HTR-8/SVneo (cell line): ENCODE measurements at places on chromosomes 13 and 19.
A peak's percentile ranks its signal among the peaks of the same experiment; 100 is the strongest.

DNA sequence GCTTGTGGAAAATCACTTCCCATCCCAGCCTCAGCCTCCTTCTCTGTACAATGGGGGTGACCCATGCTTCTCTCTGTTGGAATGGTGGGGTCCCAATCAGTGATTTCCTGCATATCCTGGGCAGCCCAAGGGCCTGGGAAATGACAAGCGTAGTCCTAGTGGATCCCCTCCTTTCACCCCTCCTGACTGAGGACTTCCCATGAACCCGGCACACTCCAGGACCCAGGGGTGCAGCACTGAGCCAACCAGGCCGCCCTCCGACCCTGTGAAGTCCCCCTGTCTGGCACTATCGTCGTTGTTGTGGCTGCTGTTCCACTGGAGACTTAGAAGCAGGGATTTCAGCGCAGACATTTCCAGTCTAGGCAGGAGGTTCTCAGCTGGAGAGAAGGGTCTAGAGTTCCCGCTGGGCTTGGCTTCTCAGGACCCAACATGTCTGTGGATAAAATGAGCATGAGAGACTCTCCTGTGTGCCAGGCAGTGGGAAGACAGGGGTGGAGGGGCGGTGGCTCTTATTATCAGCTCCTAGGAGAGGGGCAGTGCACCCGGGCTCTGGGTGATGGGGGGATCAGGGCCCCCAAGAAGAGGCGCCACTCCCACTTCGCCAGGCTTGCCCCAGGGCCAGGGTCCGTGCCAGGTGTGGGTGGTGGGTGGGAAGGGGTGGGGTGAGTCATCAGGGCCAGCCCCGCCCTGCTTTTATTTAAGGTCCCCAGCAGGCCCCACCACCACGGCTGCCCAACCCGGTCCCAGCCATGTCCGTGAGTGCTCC is at the start of gene LGALS7B:
LGALS7B (plus strand) TSS at position 723 of the 766 bp plus-strand sequence; CDS start at position 750, 27 bp downstream.
- DNase-seq: no peak

GRCh38 chr19:3163230-3163886 is 15.2 kb upstream of the S1PR4 start:
- DNase-seq: peak; percentile 86

- DNase-seq: peak; percentile 23
These were observed 13.5 kb downstream of the ZFR2 start for GRCh38 chr19:3855320-3855719.

GRCh38 chr19:2412449-2412848 is 14.9 kb downstream of the TIMM13 start:
- DNase-seq: no peak

DNA sequence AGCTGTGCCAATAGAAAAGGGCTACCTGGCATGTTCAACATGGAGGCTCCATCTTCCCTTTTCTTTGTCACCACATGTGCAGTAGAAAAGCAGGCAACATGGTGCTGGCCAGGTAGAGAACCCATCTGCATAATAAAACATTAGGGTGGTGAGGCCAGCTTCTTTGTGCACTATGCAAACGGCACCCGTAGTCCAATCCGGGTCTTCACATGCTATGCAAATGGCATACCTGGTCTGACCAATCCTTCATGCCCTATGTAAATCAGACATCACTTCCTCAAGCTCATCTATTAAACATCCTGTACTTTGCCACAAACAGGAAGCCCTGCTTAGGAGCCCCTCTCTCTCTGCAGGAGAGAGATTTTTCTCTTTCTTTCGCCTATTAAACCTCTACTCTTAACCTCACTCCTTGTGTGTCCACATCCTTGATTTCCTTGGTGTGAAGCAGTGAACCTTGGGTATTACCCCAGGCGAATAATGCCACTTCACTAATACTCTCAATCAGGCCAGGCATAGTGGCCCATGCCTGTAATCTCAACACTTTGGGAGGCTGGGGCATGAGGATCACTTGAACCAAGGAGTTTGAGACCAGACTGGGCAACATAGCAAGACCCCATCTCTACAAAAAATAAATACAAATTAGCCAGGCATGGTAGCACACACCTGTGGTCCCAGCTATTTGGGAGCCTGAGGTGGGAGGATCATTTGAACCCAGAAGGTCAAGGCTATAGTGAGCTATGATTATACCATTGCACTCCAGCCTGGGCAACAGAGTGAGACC is 111.3 kb upstream of the MRI1 start:
- no peak for DNase-seq

GRCh38 chr19:21750586-21751128 is 16.7 kb downstream of the ZNF100 start:
- no peak for DNase-seq

DNA sequence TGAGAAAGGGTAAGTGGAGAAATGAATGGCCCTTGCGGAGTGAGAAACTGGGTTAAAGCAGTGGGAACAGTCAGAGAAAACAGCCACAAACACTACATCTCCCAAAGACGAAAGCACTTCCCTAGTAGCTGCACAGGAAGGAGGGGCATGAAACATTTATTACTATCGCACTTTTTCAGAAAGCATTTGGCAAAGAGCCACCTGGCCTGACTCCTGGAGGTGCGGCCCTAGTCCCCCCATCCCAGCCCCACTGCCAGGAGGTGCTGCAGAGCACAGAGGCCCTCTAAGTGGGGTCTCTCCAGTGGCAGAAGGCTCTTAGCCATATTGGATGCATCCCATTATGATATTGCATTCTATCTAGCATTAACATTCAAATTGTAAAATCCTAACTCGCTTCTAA is 55.8 kb downstream of the MTMR6 start:
- DNase-seq: no peak

GRCh38 chr13:39105110-39105509 is 66.9 kb downstream of the NHLRC3 start:
- DNase-seq: no peak

- peak; percentile 6 for DNase-seq
These were observed 904.8 kb upstream of the PCDH20 start for GRCh38 chr13:62320129-62321108.

GRCh38 chr13:76725896-76726295 is 160.3 kb downstream of the KCTD12 start:
- no peak for DNase-seq

DNA sequence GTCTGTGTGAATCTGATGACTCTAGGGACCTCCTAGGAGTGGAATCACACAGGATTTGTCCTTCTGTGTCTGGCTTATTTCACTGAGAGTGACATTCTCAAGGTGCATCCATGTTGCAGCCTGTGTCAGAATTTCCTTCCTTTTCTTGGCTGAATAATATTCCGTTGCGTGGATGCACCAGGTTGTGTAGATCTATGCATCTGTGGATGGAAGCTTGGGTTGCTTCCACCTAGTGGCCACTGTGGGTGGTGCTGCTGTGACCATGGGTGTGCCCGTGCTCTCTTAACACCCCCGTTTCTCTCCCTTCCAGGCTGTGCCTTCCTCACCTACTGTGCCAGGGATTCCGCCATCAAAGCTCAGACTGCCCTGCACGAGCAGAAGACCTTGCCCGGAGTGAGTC is 26.2 kb downstream of the CELF5 start:
- no peak for DNase-seq

- no peak for DNase-seq
These were observed 656 bp upstream of the ZNF324 start for GRCh38 chr19:58466089-58466759.

DNA sequence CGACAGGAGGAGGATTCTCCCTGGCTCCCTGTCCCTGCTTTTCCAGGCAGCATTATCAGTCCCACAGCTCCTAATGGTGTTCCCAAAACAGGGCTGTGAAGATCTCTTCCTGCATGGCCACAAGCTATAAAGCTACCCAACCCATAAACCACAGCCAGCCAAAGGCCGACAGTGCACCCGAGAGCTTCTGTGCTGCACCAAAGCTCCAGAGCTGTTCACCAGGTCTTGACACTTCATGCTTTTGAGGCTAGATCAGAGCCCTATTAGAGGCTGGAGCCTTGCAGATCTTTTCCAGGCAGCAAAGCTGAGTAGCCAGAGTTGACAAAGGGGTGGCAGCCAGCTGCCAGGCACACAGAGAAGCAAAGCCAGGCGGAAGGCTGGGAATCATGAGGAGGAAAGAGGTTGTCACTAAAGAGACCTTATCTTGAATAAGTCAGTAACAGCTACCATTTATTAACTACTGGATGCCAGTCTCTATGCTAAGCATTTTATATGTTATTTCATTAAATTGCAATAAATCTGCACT is 180.4 kb downstream of the KATNAL1 start:
- no peak for DNase-seq

GRCh38 chr13:66657165-66657881 is 572.8 kb downstream of the PCDH9 start:
- peak; percentile 34 for DNase-seq

- DNase-seq: no peak
These were observed 61.3 kb upstream of the POMP start for GRCh38 chr13:28597641-28598040.

DNA sequence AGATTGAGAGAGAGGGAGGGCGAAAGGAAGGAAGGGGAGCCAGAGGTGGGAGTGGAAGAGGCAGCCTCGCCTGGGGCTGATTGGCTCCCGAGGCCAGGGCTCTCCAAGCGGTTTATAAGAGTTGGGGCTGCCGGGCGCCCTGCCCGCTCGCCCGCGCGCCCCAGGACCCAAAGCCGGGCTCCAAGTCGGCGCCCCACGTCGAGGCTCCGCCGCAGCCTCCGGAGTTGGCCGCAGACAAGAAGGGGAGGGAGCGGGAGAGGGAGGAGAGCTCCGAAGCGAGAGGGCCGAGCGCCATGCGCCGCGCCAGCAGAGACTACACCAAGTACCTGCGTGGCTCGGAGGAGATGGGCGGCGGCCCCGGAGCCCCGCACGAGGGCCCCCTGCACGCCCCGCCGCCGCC is at the start of gene TNFSF11:
TNFSF11 (plus strand) TSS at position 142 of the 400 bp plus-strand sequence; CDS start at position 294, 152 bp downstream.
- no peak for DNase-seq

DNA sequence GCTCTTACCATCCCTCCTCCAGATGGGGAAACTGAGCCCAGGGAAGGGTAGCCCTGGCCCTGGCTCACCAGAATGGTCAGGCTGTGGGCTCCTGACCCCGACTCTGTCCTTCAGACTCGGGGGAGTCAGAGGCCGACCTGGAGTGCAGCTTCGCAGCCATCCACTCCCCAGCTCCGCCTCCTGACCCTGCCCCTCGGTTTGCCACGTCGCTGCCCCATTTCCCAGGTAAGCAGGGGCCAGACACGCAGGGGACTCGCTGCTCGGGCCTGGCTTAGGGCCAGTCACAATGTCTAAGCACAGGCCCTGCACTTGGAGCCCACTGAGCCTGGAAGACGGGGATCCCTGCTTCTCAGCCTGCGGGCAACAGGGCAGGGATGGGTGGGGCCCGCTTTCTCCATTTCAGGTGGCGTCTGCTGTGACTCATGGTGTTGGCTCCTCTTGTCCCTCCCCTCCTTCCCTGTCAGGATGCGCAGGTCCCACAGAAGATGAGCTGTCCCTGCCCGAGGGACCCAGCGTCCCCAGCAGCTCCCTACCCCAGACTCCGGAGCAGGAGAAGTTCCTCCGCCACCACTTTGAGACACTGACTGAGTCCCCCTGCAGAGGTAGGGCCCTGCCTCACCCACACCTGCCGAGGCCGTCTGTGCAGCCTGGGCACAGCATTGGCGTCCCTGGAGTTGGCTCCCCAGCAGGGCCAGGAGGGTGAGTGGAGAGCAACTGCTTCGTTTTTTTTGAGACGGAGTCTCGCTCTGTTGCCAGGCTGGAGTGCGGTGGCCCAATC is 9.2 kb upstream of the OVOL3 start:
- no peak for DNase-seq

DNA sequence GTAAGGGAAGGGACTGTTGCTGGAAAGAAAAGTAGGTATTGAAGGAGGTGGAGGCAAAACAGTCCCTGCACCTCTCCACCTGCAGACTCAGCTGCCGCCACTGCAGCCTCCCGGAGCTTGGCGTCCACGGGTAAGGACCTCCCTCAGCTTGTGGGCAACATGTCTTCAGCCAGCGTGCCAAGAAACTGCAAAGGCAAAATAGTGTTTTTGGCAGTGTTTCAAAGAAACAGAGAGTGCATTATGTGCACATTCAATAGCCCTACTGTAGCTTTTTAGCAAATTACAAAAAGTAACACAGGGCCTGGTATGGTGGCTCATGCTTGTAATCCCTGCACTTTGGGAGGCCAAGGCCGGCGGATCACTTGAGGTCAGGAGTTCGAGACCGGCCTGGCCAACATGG is 57.4 kb downstream of the ATP11A start:
- no peak for DNase-seq

DNA sequence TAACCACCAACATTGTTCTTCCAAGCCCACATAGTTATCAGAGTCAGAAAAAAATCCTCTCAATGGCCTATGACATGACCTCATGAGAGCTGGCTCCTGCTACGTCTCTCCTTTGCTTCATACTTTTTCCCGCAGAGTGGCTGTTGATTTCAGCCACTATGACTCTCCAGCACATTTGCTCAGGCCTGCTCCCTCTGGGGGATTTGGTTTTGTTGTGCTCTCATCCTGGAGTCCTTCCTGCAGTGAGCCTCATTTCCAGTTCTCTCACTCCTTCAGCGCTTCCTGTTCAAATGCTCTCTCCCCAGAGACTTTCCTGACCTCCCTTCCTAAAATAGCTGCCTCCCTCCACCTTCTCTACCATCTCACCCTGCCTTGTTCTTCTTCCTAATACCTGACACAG is 72.0 kb upstream of the USP29 start:
- no peak for DNase-seq

- DNase-seq: no peak
These were observed 19.8 kb downstream of the DNM2 start for GRCh38 chr19:10737722-10738121.

- DNase-seq: peak; percentile 5
These were observed 41.0 kb downstream of the KL start for GRCh38 chr13:33057019-33057780.

- DNase-seq: no peak
These were observed 63.6 kb upstream of the NFIC start for GRCh38 chr19:3302755-3303154.

- DNase-seq: no peak
These were observed 224.4 kb downstream of the LACC1 start for GRCh38 chr13:44104197-44104490.

- DNase-seq: no peak
These were observed 3.0 kb upstream of the NANOS3 start for GRCh38 chr19:13873834-13874515.

DNA sequence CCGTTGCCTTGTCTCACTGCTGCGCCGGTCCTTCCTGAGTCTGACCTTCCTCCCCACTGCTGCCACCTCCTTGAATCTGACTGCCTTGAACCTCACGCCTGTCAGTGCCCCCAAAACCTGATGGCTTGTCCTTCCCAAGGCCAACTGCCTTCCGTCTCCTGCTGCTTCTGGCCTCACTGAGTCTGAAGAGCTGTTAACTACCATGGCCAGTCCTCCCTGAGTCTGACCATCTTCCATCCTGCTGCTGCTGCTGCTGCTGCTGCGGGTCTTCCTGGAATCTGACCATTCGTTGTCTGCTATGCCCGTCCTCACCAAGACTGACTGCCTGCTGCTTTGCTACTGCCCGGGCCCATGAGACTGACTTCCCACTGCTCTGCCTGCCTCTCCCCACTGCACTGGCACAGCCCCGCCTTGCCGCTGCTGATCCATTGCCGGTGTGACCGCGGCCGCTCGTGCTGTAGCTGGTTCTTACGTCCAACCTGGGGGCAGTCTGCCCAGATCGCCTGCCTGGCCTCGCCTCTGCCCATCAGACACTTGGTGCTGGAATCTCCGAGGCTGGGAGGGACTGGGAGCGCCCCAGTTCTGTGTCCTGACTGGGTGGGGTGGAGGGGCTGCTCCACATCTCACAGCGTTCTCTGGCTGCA is 2.9 kb upstream of the RCN3 start:
- DNase-seq: no peak

- DNase-seq: peak; percentile 71
These were observed at the start of gene RAB20 for GRCh38 chr13:110561344-110562035. RAB20 (minus strand) TSS chr13:110561722; CDS start chr13:110561519, 203 bp downstream.
